ENCODE measurements at places on chromosomes 11 and 22. TPM values are rescaled to one million over a fixed set of nuclear protein-coding genes. Genes with fewer than 3 reads are reported as not detected.

Gene ANO5
- polyA plus RNA-seq = 4.6 TPM

Gene TRIM51
- polyA plus RNA-seq = not detected

Gene KREMEN1
- polyA plus RNA-seq = 25.9 TPM

GRCh38 chr11:116111546-116111945, 607.3 kb upstream of the CADM1 start:
- DNase-seq = no peak

- no peak for DNase-seq
These were observed 2.7 kb upstream of the GRAMD1B start for GRCh38 chr11:123427405-123427804.

GRCh38 chr22:35996596-35996995, 32.0 kb downstream of the RBFOX2 start:
- DNase-seq = no peak

DNA sequence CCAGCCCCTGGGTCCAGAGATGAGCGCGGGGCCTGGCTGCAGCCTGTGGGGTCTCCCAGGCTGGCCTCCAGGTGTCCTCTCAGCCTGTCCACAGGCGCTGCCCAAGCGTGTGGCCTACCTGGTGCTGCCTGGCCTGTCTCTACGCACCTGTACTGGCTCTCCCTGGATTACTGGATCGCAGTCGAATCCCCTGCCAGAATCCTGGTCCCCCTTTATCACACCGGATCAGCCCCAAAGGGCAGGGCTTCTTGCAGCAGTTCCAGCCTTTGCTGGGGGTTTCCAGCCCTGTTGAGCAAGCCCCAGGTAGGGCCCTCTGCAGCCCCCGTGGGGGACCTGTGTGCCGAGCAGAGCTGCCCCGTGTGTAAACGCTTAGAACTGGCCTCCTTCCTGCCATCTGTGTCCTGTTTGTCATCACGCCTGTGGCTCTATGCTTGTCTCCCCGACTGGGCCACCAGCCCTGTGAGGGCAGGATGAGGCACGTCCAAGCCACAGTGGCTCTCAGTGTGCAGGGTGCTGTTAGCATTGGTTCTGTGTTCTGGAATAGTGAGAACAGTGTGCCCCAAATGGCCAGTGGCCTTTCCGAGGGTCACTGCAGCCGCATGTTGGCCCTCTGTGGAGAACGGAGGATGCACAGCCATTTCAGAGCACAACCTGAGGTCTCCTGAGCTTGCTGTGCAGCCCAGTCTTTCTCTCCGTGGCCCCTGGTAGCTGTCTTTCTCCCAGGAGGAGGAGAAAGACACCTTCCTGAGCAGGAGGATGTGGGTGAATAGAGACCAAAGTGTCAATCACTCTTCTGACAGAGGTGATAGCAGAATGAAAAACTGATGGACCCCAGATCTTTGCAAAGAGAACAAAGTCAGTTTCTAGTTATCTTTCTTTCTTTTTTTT, 13.9 kb upstream of the TXNRD2 start:
- DNase-seq = no peak

All from left renal pelvis (tissue), 4 donors.